ENCODE measurements at places on chromosomes 5 and 9. TPM values are rescaled to one million over a fixed set of nuclear protein-coding genes. Genes with fewer than 3 reads are reported as not detected.

The TXNDC8 gene
- total RNA-seq, result not detected

DNA sequence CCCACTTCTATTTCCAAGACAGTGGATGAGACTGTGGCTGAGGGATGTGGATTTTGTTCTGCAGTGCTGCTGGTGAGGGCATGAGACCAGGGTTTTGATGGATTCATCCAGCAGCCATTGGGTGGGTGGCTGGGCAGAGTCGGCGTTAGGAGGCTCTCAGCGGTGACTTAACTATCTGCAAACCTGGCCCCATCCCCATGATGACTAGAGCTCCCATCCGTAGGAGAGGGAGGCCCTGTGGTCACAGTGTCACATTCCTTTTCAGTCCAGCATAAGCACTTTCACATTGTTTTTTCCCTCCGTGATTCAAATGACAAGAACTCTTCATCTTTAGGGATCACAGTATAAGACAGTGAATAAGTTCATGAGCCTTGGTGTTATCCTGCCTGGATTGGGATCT, 60.4 kb upstream of the SPRY4 start:
- H3K27me3 ChIP-seq, result no peaks in the 10 kb centered on the region
- H3K27ac ChIP-seq, result no peak overlapping the region
- no peak for DNase-seq
- H3K4me1 ChIP-seq, result peaks cover 6% of the 10 kb centered on the region
- H3K4me3 ChIP-seq, result no peak overlapping the region

DNA sequence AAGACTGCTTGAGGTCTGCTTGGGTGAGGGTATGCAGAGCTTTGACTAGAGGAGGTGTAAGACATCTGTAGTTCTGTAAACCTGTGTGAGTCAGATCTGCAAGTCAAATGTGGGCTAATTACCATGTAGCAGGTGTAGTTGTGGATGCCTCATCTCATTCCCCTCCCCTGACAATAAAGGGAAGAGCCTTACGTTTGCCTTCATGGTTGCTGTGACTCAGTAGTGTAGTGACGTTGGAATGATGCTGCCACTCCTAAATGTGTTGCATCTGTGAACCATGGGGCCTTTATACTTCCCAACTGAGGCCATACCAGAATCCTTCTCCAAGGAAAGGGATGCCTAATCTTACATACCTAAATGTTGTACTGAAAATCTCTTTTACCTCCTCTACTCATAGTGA, 26.0 kb downstream of the PRDM6 start:
- H3K27me3 ChIP-seq, result peaks cover 6% of the 10 kb centered on the region
- no peaks in the 10 kb centered on the region for H3K36me3 ChIP-seq
- DNase-seq, result no peak

DNA sequence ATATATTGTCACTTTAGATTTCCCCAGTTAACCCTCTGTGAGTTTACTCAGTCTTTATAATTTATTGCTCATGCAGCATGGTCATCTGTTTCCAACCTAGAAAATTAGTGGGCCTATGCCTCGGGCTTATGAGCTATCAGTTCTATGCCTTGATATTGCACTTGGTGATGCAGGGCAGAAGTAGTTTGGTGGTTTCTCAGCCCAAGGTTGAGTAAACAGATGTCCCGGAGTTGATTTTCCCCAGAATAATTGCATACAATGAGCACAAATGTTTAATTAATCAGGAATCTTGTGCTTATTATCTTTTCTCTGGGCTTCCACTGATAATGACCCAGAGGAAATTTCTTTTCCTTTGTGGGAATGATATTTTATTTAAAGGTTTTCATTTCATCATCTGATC, 474.0 kb downstream of the CCDC171 start:
- DNase-seq, result no peak
- no peak overlapping the region for H3K27ac ChIP-seq
- H3K36me3 ChIP-seq, result no peaks in the 10 kb centered on the region
- no peak overlapping the region for H3K4me3 ChIP-seq

DNA sequence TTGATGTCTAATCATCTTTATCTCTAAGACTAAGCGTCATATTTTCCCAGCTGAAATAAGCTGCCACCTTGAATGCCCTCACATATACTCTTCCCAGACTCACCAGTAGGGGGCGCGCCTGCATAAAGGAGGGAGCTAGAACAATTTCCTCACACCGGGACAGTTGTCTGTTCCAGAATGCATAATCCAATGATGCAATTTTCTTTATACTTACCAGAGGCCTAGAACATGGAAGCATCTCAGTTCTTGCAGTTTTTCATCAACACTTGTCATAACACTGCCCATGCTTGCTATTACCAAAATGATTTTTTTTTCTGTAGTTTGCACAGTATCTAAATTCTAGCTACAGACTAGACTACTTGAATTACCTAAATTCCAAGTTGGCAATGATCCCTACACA, 203.9 kb downstream of the FRMD3 start:
- H3K4me3 ChIP-seq, result no peak overlapping the region
- H3K36me3 ChIP-seq, result no peaks in the 10 kb centered on the region
- no peaks in the 10 kb centered on the region for H3K4me1 ChIP-seq
- no peak overlapping the region for H3K27ac ChIP-seq
- DNase-seq, result peak; percentile 46

DNA sequence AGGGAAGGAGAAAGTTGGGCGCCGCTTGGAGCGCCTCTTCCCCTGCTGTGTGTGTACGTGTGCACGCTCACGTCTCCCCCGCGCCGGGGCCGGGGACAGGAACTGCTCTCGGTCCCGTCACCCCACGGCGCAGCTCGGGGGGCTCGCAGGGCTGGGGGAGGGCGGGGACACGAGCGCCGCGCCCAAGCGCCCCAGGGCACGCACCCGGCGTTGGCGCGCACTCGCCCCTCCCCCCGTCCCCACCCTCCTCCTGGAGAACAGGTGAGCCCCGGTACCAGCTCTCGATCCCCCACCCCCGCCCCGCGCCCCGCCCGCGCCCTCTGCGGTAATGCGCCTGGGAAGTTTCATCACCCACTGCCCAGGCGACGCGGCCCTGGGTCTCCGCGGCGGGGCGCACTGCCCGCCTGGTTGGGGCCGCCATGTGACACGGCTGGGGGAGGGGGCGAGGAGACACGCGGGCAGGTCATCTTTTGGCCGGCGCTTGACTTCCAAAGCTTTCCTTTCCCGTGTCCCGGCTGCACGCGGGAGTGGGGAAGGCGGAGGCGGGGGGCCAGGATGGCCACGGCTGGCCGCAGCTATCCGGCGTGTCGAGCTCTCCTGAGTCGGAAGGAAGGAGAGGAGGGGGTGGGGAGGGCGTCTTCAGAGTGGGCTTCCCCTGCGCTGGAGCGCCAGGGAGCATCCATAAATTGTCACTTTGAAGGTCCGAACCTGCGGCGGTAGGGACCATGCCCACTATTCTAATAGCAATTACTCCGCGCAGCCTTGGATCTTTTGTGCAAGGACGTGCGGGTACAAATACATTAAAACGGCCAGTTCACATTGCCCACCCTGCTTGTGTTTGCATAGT, 1.5 kb upstream of the STC2 start:
- H3K27ac ChIP-seq, result no peak overlapping the region
- peaks cover 66% of the 10 kb centered on the region for H3K27me3 ChIP-seq
- DNase-seq, result no peak

The ABCA2 gene
- total RNA-seq, result 86.8 TPM

DNA sequence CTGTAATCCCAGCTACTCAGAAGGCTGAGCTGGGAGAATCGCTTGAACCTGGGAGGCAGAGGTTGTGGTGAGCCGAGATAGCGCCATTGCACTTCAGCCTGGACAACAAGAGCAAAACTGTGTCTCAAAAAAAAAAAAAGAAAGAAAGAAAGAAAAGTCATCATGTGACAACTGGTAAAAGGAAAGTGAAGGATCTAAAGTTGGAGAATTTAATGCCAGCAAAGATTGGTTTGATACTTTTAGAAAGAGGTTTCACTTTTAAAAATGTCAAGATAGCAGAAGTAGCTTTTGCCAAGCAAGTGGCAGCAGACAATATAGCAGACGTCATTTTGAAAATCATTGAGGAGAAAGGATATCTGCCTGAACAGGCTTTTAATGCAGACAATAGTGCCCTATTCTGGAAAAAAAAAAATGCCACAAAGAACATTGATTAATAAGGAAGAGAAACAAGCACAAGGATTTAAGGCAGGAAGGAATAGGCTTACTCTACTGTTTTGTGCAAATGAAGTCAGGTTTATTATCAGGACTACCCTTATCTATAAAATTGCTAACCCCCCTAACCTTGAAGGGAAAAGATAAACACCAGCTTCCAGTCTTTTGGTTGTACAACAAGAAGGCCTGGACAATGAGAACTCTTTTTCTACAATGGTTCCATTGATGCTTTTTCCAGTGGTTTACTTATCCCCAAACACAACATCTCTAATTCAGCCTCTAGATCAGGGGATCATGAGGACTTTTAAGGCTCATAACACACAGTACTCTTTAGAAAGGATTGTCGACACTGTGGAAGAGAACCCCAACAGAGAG, 12.0 kb downstream of the PKD2L2 start:
- H3K27me3 ChIP-seq, result no peaks in the 10 kb centered on the region
- no peak overlapping the region for H3K4me3 ChIP-seq
- no peak for DNase-seq

The SPATA31A3 gene
- not detected for total RNA-seq

DNA sequence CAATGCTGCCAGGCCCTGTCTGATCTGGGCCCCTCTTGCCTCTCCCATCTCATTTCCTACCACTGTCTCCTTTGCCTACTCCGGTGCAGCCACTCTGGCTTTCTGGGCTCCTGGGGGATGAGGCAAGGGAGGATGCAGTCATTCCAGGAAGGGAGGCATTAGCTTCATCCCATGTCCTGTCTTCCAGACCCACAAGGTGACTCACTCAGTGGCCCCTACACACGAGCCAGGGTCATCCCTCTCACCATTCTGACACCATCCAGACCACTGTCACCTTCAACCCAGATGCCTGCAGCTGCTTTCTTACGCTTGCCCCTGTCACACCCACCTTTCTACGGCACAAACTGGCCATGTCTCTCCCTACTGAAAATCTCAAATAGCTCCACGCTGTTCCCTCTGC, 19.1 kb downstream of the ACSL6 start:
- no peak overlapping the region for H3K4me3 ChIP-seq
- H3K27me3 ChIP-seq, result no peaks in the 10 kb centered on the region
- DNase-seq, result no peak

The SPATA31D4 gene
- not detected for total RNA-seq

DNA sequence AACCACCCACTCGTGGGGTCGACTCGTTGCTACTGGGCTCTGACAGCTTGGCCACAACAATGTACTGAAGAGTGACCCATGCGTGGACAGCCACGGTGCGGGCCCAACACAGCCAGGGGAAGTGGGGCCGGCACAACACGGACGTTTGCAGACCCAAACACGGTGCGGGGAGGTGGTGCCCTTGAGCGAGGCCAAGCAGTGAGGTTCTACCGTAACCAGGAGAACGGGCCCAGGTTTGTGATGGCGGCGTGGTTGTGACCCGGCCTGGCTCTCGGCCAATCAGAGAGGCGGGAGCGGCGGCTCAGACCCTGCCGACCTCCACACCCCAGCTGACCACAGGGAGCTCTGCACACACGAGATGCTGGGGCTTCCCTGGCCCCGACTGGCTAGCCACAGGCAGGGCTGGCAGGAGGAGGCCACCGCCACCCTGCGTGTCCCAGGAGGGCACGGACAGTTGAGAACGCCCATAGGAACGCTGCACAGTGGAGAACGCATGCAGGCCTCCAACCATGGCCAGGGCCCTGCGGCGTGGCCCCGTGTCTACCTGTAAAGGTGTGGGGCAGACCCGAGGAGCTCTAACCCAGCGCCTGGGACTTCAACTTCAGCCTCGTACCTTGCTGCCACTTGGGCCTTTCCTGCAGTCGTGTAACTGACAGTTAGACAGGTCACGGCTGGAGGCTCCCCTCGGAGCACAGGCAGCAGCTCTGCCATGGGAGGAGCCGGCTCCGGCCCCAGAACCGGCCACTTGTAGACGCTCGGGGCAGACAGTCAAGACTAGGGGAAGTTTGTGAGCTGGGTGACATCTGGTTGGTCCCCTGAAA, 13.7 kb downstream of the BRD3 start:
- H3K27me3 ChIP-seq, result no peaks in the 10 kb centered on the region
- H3K27ac ChIP-seq, result no peak overlapping the region
- no peak overlapping the region for H3K4me3 ChIP-seq
- no peak for DNase-seq
- peaks cover 25% of the 10 kb centered on the region for H3K4me1 ChIP-seq

DNA sequence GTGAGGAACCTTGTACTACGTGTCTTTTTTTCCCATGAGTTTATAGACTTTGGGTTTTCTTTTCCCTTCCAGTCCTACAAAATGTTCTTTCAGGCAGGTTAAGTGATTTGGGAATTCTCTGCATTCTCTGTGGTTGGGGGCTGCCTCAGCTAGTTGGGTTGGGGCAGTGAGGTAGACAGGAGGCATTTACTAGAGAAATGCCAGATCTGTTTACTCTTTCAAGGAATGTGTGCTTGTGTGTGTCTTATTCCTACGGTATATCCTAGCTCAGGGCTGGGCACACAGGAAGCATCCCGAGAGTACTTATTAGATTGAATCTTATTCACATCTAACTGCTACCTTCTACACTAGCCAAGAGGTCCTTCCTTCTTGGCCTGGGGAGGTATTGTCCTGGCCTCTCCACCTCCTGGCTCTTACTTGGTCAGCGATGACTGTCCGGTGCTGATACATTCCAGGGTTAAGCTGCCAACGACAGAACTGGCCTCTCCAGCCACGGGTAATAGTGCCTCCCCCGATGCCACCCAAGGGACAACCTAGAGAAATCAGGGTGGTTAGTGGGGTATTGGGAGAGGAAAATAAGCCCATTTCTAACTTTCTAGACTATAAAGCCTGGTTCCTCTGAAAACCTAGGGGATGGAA, 5.0 kb downstream of the GBA2 start:
- no peak overlapping the region for H3K4me3 ChIP-seq
- no peaks in the 10 kb centered on the region for H3K27me3 ChIP-seq
- peaks cover 36% of the 10 kb centered on the region for H3K4me1 ChIP-seq
- DNase-seq, result no peak

GRCh38 chr9:120885958-120886357, 9.0 kb upstream of the PHF19 start:
- no peaks in the 10 kb centered on the region for H3K27me3 ChIP-seq
- DNase-seq, result no peak
- no peak overlapping the region for H3K27ac ChIP-seq
- H3K4me1 ChIP-seq, result peaks cover 68% of the 10 kb centered on the region
- H3K4me3 ChIP-seq, result no peak overlapping the region
- no peaks in the 10 kb centered on the region for H3K36me3 ChIP-seq

The SREK1IP1 gene
- 18.4 TPM for total RNA-seq

Data from CD4-positive, alpha-beta T cell (primary cell).